Activated naive CD4-positive, alpha-beta T cell (primary cell): ENCODE measurements at places on chromosomes 7 and 10.
A peak's percentile ranks its signal among the peaks of the same experiment; 100 is the strongest.

DNA sequence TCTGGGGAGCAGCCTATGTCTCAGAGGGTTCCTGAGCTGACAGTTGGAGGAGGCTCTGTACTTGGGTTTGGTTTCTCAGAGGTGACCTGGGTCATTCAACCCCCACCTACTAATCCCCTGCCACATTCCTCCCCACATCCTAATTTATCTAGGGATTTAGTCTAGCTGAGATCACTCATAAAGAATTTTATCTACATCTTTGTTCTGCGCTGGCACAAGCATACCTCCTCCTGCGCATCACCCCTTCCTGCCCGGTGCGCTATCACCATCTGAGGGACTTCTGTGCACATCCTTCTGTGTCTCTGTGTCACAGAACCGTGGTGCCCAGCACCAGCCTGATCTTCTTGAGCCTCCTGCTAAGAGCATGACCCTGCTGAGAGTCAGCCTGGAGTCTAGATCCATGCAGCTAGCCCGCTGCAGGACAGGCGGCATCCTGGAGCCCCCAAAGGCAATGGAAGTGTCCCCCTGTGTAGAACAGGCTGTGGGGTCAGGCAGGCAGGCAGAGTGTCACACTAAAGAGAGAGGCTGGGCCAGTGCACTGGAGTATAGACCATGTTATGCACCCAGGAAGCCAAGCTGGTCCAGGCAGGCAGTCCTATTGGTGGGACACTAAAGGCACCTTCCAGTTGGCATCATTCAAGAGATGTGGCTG is 63.6 kb downstream of the ARHGAP22 start:
- no peak for DNase-seq

DNA sequence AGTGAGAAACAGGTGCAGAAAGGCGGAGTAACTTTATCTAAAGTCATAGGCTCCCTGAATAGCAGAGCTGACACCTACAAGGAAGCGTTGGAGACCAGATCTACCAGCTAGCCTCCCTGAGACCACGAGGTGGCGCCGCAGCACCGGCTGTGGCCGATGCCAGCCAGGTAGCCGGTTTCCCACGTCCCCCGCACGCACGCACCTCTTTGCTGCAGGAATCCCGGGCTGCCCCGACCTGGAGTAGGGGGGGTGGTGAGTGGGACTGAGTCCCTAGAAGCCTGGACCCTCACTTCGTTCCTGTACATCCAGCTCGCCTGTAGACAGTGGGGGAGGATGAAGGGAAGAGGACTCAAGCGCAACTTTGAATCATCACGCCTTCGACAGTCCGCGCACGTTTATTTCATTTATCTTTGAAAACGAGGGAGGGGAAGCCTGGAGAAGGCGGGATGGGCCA is 3.7 kb downstream of the ELOVL3 start:
- DNase-seq: peak; percentile 79

DNA sequence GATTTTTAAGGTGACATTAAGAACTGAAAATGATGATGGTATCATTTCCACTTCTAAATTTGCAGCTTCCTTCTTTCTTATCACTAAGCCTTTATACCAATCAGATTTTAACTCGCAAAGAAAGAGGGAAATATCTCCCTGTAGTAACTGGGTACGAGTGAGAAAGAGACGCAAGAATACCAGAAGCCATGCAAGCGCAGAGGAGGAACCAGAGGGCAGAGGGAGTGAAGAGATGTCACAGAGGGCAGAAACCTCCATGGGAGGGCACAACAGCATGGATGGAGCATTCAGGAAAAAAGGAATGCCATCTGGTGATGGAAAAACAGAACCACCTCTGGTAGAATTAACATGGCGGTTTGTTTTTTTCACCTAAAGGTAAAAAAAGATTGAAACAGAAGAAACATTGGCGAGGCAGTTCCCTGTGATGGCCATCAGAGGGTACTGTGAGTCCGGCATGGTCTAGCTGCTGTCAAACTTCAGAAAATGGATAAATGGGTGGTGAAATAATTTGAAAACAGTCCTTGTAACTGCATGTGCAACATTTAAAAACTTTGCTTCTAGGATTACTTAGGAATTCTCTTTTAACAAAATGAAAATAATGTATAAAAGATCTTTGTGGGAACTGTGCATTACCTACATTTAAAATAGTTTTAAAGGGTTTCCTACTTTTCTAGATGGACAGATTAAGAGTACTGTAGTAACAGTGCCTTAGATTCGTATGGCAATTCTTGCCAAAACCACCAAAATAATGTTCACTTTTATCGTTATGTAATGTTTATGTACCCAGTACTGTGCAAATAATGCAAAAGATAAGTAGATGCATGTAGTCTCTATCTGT is 91.8 kb downstream of the ARHGAP12 start:
- no peak for DNase-seq

GRCh38 chr7:78959477-78959876 is 494.0 kb downstream of the MAGI2 start:
- no peak for DNase-seq

DNA sequence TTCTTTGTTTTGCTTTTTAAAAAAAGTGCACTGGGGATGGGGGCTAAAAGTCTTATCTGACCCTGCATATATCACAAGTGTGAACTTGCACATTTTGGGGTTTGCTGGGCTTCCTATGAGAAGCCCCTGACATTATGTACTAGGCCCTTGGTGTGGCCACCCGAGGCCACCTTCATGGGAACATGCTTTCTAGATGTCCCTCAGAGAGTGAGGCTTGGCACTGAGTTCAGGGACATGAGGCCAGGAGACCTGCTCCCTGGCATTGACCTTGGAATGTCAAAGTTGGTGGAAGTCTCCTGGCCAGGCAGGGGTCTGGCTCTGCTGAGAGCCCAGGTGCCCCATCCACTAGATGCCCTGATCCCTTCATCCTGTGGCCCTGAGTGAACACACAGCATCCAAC is 536.2 kb downstream of the TCERG1L start:
- no peak for DNase-seq

DNA sequence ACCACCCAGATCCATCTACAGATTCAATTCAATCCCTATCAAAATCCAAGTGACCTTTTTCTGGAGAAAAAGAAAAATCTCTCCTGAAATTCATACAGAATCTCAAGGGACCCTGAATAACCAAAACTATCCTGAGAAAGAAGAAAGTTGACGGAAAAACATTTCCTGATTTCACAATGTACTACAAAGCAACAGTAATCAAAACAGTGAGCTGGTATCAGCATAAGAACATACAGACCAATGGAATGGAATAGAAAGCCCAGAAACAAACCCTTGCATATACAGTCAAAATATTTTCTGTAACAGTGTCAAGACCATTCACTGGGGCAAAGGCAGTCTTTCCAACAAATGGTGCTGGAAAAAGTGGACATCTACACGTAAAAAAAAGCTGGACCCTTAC is 89.9 kb downstream of the JMJD1C start:
- DNase-seq: no peak

GRCh38 chr10:77638321-77639101 is 903 bp upstream of the KCNMA1 start:
- DNase-seq: no peak

DNA sequence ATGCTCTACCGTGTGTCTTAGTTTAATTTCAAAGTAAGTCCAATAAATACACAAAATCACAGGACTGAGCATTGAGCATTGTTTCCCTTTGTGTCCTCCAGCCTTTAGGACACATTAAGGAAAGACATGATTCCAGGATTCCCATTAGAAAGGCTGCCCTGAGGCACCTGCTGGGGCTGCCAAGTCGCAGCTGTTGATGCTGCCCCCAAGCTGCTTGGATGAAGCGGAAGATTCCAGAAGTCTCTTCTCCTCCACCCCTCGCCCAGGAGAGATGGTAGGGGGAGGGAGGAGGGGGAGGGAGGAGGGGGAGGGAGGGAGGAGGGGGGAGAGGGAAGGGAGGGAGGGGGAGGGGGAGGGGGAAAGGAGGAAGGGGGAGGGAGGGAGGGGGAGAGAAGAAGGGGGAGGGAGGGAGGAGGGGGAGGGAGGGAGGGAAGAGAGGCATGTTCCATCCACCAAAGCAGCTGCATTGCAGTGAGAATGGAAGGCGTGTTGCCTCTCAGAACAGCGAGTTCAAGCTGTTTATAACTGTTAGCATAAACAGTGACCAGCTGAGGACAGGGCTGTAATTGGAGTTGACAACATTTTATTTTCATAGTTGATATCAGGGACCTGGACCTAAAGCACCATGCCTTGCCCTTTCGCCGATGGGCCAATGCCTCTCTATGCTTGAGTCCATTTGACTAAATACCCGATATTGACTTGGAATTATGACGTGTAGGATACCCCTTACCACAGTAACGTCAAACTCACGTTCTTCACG is 67.3 kb downstream of the DIP2C start:
- DNase-seq: no peak

DNA sequence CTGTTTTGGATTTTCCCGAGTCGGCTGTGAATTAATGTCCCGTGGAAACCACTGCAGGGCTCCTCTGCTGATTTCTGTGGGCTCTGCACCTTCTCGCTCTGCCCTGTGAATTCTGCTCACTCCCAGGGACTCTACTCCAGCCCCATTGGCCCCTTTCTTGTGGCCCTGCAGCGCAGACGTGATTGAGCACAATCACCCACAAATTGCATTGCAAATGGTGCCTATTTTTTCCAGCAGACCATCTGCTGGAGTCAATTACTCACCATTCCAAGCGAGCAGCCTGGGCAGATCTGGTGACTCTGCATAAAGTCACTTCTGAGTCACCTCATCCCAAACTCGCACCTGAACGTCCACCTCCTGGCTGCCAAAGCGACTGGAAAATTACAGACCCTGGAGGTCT is 235.8 kb downstream of the PAXIP1 start:
- no peak for DNase-seq

DNA sequence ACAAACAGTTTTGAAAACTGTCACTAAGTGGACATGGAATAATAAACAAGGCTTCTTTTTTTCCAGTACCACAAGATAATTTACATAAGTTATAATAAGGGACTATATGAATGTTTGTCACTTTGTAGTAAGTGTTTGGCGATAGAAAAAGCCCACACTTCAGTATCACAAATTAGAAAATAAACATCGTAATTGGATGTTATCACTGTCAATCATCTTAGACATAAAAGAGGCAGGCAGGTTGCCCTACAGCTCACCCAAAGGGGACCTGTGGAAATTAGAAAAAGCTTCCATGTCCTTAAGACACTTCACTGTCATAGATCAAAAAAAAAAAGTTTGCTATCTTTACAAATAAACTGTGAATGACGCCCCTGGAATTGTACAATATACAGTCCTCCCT is 3.6 kb upstream of the NOC3L start:
- no peak for DNase-seq

- DNase-seq: no peak
Observed at GRCh38 chr7:30977896-30978564, 14.3 kb downstream of the GHRHR start.

- no peak for DNase-seq
Observed at GRCh38 chr10:1180836-1181235, 124.7 kb downstream of the WDR37 start.

DNA sequence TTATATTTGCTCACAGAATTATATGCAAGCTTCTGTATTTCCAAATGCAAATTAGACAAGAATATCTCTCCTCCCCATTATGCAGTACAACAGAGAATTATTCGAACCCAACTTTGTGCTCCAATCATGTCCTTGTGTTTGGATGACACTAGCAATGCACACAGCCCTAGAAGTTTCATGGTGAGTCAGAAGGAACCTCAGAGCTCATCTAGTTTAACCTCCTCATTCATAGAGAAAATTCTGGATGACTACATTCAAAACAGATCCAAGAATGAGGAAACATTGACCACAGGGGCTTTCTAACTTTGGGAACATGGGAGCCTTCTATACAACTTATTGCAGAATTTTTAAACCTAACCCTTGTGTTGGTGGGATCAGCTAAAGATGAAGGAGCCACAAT is 12.8 kb upstream of the ARID5B start:
- DNase-seq: no peak

DNA sequence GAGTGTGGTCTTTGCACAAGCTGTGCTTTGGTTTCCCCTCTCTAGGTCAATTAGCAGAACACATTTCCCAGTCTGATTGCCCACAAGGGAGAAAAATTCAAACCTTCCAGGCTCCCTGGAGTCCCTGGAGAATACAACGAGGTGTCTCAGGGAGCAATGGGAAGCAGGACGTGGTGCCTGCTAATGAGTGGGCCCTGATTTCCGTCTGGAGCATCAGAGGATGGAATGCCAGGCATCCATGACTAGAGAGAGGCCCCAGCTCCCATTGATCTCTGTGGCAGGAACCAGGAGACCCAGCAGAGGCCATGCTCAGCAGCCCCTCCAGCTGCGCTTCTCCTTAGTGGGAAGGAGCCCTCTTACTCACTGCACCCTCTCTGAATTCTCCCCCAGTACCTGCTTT is 33.2 kb upstream of the TLX1 start:
- no peak for DNase-seq

DNA sequence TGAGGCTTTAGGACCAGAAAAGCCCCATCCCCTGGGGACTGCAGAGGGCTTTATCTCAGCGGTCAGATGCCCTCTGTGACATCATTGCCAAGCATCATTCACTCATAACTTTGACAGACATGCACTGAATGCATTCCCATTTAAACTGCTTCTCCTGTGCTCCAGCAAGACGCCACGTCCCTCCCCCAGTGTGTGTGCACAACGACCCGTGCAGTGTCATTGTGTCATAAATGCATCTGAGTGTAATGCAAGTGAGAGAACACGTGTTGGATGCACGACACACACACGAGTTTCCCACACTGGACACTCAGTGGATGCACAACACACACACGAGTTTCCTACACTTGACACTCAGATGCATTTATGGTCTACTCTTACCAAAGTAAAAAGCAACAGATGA is 337.9 kb downstream of the PTPRN2 start:
- DNase-seq: no peak

DNA sequence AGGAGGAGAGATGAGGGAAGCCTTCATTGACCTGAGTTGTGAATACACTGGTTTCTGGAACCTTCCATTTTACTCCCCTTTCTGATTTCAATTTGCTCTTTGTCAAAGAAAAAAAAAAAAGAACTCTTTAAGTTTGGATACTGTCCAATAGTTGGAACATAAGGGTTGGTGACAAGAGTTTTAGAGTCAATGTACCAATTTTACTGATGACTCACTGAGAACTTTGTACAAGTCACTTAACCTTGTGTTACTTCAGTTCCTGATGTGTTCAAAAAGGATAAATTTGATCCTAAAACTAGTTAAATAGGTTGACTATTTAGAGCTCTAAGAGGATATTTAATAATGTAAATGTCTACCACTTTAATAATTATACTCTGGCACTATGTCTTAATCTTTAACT is 4.1 kb upstream of the CDK14 start:
- DNase-seq: no peak
